Activated naive CD4-positive, alpha-beta T cell treated with anti-CD3 and anti-CD28 coated beads for 36 hours (primary cell): ENCODE measurements at places on chromosomes 6 and 20.
A peak's percentile ranks its signal among the peaks of the same experiment; 100 is the strongest.

DNA sequence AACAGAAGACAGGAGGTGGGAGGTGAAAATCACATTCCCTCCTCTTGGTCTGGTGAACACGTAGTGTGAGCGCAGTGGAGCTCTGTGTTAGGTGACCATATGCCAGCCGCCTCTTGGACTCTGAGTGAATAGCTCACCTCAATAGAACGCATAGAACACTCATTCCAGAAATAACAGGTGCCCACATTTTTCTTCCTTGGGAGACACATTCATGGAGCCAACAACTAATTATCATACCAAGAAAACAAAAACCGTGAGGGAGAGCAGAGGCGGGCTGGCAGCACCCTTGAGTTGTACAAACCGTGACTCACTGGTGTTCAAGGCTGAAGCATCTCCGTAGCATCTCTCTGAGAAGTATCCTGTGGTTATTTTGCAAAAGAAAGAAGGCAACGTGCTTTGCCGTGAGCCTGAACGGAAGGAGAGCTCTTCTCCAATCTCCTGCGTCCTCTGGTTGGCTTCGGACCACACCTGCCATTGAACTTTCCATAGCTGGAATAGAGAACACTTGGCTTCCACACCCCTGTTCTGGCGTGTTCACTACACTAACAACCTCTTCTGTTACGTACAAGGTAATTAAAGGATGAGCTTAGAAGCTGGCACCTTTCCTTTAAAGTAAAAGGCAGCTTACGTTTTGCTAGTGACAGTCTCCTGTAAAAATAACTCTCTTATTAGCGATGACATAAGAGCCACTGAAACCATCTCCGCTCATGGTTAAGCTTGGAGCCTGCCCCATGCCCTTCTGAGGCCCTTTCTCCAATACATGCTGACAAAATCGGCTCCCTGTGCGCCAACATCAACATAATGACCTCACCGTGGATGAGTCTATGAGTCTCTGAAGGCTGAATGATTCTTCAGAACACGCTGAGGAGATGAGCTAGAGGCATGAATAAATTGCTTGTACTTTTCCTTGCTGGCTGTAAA, 30.2 kb upstream of the SGK1 start:
- no peaks in the 10 kb centered on the region for H3K36me3 ChIP-seq
- no peak overlapping the region for H3K27ac ChIP-seq
- no peak overlapping the region for H3K4me3 ChIP-seq
- H3K27me3 ChIP-seq: no peaks in the 10 kb centered on the region
- peaks cover 30% of the 10 kb centered on the region for H3K4me1 ChIP-seq

GRCh38 chr6:16949716-16950115, 152.1 kb upstream of the STMND1 start:
- peaks cover 16% of the 10 kb centered on the region for H3K4me1 ChIP-seq
- H3K36me3 ChIP-seq: no peaks in the 10 kb centered on the region
- no peak overlapping the region for H3K4me3 ChIP-seq
- H3K27me3 ChIP-seq: peaks cover 54% of the 10 kb centered on the region
- H3K27ac ChIP-seq: no peak overlapping the region

DNA sequence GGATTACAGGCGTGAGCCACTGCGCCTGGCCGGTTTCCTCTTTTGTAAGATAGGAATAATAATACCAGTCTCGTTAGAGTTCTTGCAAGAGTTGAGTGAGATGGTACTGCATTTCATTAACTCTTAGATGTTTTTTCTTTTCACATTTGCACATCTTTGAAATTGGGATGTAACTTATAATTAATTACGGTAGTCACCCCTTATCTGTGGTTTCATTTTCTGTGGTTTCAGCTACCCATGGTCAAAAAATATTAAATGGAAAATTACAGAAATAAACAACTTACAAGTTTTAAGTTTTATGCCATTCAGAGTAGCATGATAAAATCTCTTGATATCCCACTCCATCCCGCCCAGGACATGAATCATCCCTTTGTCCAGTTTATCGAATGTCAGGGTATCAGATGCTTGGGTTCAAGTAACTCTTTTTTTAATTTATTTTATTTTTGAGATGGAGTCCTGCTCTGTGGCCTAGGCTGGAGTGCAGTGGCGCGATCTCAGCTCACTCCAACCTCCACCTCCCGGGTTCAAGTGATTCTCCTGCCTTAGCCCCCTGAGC, 15.4 kb downstream of the PTK7 start:
- H3K27me3 ChIP-seq: no peaks in the 10 kb centered on the region
- H3K4me3 ChIP-seq: no peak overlapping the region
- peaks cover 6% of the 10 kb centered on the region for H3K4me1 ChIP-seq
- no peaks in the 10 kb centered on the region for H3K36me3 ChIP-seq
- no peak overlapping the region for H3K27ac ChIP-seq

- no peak overlapping the region for H3K27ac ChIP-seq
- H3K4me3 ChIP-seq: no peak overlapping the region
- H3K4me1 ChIP-seq: peaks cover 5% of the 10 kb centered on the region
Observed at GRCh38 chr6:122799916-122800686, 11.0 kb downstream of the SMPDL3A start.

GRCh38 chr6:37818536-37819176, 871 bp upstream of the ZFAND3 start:
- H3K27me3 ChIP-seq: no peaks in the 10 kb centered on the region
- peaks cover 50% of the 10 kb centered on the region for H3K4me1 ChIP-seq
- peaks cover 3% of the 10 kb centered on the region for H3K36me3 ChIP-seq
- peak; percentile 98 for DNase-seq

GRCh38 chr6:42400061-42400760, 51.5 kb downstream of the TRERF1 start:
- no peak for DNase-seq
- no peaks in the 10 kb centered on the region for H3K36me3 ChIP-seq
- peaks cover 70% of the 10 kb centered on the region for H3K4me1 ChIP-seq
- no peak overlapping the region for H3K27ac ChIP-seq
- no peaks in the 10 kb centered on the region for H3K27me3 ChIP-seq

DNA sequence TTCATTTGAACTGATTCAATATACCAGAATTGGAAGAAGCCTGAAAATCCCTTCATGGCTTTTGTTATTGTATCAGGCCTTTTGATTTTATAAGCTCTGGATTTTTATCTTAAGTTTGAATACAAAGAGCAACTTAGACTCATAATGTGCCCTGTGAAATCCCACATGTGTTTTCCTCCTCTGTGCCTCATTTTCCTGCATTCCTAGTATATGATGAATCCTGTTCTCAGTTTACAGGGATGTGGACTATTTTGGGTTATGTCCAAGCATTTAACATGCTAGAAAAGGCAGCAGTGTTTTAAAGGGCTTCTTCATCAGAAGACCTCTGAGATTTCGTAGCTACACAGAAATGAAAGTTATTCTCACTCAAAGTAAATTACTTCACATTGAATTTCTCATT, 455.0 kb downstream of the RFPL4B start:
- no peaks in the 10 kb centered on the region for H3K27me3 ChIP-seq
- DNase-seq: no peak
- H3K4me1 ChIP-seq: no peaks in the 10 kb centered on the region
- H3K36me3 ChIP-seq: no peaks in the 10 kb centered on the region

DNA sequence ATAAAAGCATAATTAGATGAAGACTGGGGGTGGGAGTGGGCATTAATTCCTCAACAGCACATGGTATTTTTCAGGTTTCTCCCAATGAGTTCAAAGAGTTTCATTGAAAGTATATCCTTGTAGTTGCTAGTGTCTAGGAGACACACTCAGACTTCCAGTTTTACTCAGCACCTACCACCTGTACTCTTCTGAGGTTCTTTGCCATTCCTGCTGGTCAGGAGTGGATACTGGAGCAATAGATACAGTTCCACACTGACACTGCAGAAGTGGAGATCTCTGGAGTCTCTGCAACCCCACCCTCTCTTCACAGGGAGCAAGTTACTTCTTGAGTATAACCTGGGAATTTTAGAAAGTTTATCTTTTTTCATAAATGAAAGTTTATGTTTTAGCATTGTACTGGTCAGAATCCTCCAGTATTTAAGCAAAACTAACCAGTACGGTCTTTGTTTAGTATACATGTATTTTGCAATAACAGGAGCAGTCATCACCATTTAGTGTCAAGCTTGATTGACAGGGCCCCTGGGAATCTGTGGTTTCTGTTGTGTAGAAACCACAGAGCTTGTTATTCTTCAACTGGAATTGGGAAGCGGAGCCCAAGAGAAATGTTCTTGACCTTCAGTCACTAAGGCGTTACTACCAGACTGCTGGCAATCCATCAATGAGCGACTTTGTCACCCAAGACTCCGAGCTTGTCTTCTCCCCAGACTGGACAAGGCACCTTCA, 148.1 kb downstream of the ZDHHC14 start:
- no peak overlapping the region for H3K27ac ChIP-seq
- H3K36me3 ChIP-seq: no peaks in the 10 kb centered on the region
- H3K4me3 ChIP-seq: no peak overlapping the region
- H3K4me1 ChIP-seq: peaks cover 12% of the 10 kb centered on the region
- DNase-seq: no peak

DNA sequence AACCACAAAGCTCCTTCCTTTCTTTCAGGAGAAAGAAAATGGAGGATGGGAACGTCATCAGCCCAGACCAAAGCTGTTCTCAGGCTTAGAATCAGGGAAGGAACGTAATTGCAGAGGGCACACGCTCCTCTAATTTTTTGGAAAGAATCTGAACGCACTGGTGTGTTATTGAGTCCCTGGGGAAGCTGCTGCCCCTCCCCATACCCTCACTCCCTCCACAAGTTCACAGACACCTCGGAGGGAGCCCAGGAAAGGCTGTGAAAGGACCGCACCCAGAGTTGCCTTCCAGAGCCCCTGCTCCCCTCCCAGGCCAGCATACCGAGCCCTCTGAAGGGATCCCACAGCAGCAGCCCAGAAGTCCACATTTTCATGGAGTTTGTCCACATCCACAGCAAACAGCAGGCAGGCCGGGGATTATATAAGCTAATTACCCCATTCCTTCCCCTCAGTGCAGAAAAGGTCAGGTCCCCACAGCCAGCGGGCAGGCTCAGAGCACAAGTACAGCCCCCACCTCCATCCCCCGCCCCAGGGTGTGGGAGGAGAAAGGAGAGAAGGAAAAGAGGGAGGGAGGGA, 53.7 kb downstream of the ANKRD60 start:
- peaks cover 3% of the 10 kb centered on the region for H3K27me3 ChIP-seq
- H3K4me3 ChIP-seq: no peak overlapping the region
- no peaks in the 10 kb centered on the region for H3K36me3 ChIP-seq

- peaks cover 53% of the 10 kb centered on the region for H3K4me1 ChIP-seq
- H3K36me3 ChIP-seq: no peaks in the 10 kb centered on the region
- DNase-seq: no peak
- no peak overlapping the region for H3K4me3 ChIP-seq
- no peaks in the 10 kb centered on the region for H3K27me3 ChIP-seq
- no peak overlapping the region for H3K27ac ChIP-seq
Observed at GRCh38 chr6:16764188-16764950, 3.1 kb upstream of the ATXN1 start.

DNA sequence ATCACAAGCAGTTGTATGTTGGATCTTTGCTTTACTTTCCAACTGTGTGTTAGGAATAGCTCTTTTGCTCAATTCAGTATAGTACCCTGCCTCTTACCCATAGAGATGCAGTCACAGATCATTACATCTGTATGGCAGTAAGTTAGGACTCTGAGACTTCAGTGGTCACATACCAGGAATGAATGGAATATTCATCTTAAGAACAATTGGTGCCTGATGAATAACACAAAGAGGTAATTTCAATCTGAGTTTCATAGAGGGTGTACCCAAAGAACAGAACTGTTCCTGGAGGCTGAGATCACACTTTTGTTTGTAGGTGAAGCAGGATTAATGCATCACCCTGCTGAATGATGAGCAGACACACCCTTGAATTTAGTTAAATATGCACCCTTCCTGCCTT, 28.7 kb upstream of the KIF13A start:
- DNase-seq: no peak
- no peaks in the 10 kb centered on the region for H3K36me3 ChIP-seq

DNA sequence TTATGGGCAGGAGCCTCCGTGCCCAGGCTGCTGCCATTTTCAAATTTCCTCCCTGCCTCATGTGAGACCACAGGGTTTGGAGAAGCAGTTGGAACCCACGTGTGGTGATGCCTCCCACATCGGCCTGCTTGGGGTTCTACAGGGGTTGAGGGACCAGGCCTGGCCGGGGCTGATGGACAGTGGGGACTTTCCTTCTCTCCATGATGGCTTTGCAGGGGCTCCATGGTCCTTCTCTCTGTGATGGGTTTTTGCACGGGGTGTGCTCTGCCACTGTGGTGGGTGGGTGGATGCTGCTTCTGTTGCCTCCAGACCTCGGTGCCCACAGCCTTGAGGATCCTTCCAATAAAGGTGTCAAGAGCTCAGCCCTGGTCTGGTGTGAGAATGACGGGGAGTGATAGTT, 54.4 kb downstream of the ADNP start:
- H3K4me3 ChIP-seq: no peak overlapping the region
- no peak overlapping the region for H3K27ac ChIP-seq

- peaks cover 11% of the 10 kb centered on the region for H3K4me1 ChIP-seq
- no peaks in the 10 kb centered on the region for H3K36me3 ChIP-seq
- H3K4me3 ChIP-seq: no peak overlapping the region
Observed at GRCh38 chr6:111205502-111205901, 118.2 kb downstream of the SLC16A10 start.

GRCh38 chr6:25944688-25945574, 14.4 kb upstream of the SLC17A2 start:
- H3K4me1 ChIP-seq: peaks cover 18% of the 10 kb centered on the region
- no peak overlapping the region for H3K4me3 ChIP-seq
- peak; percentile 40 for DNase-seq
- peaks cover 2% of the 10 kb centered on the region for H3K36me3 ChIP-seq

DNA sequence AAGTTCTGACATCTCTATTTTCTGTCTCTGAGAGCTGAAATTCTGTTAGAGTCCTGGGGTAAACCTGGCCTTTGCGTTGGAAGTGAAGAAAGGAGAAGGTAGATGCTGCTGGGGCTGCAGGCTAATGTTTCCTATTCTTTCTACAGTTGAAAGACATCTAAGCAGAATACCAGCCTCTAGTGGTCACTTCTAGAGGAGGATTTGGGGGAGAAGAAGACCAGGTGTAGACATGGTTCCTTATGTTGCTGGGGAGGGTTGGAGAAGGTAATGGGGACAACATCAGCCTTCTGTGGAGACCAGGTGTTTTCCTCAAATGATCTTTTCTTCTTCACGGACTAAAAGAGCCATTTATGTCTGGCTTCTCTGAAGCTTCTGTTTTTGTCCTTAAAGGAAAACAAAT, 62.6 kb downstream of the BTBD3 start:
- H3K4me1 ChIP-seq: no peaks in the 10 kb centered on the region
- no peak overlapping the region for H3K4me3 ChIP-seq
- no peaks in the 10 kb centered on the region for H3K27me3 ChIP-seq
- H3K27ac ChIP-seq: no peak overlapping the region
- H3K36me3 ChIP-seq: no peaks in the 10 kb centered on the region
